ENCODE measurements at places on chromosomes 6 and 20.

DNA sequence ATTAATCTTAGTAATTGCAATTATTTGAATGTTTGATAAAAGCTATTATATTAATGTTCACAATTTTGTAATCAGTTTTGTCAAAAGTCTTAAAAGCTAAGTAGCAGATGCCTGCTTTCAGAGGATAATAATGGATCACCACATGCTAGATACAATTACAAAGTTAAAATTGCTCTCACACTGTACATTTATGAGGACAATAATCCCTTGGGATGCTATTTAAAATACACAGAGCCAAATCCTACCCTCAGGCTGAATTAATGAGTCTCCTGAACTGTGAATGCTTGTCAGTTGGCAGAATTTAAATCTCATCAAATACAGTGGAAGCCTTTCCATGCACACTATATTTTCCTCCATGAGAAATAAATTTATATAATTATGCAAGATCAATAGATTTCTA is 153.3 kb upstream of the SYNCRIP start:
- DNase-seq: no peak

GRCh38 chr6:27542485-27542884 is 69.6 kb upstream of the ZNF184 start:
- DNase-seq: no peak

- DNase-seq: no peak
Measured at GRCh38 chr6:124055963-124056362, 252.3 kb downstream of the NKAIN2 start.

- DNase-seq: no peak
Measured at GRCh38 chr6:38836585-38836984, 121.5 kb downstream of the DNAH8 start.

DNA sequence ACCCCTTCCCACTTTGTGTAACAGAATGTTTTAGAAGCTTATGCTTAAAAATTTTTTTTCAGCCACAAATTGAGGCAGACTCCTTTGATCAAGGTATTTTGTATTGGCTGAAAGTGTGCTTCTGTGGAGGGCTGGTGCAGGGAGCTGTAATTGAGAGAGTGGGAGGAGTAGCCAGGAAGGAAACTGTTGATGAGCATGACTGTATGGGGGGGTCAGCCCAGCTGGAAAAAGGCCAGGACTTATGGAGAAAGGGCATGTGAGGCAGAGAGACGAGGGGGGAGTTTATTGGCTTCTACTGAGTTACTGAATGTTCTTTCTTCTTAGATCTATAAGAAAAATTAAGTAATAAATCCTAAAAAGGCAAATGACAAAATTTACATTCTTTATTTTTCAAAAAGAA is 13.4 kb downstream of the RFPL4B start:
- no peak for DNase-seq

GRCh38 chr6:98047871-98048270 is 764.9 kb upstream of the MMS22L start:
- DNase-seq: no peak

GRCh38 chr20:36754656-36755222 is 8.8 kb upstream of the NDRG3 start:
- peak; percentile 79 for DNase-seq

- no peak for DNase-seq
Measured at GRCh38 chr6:76347539-76347938, 275.1 kb upstream of the IMPG1 start.

DNA sequence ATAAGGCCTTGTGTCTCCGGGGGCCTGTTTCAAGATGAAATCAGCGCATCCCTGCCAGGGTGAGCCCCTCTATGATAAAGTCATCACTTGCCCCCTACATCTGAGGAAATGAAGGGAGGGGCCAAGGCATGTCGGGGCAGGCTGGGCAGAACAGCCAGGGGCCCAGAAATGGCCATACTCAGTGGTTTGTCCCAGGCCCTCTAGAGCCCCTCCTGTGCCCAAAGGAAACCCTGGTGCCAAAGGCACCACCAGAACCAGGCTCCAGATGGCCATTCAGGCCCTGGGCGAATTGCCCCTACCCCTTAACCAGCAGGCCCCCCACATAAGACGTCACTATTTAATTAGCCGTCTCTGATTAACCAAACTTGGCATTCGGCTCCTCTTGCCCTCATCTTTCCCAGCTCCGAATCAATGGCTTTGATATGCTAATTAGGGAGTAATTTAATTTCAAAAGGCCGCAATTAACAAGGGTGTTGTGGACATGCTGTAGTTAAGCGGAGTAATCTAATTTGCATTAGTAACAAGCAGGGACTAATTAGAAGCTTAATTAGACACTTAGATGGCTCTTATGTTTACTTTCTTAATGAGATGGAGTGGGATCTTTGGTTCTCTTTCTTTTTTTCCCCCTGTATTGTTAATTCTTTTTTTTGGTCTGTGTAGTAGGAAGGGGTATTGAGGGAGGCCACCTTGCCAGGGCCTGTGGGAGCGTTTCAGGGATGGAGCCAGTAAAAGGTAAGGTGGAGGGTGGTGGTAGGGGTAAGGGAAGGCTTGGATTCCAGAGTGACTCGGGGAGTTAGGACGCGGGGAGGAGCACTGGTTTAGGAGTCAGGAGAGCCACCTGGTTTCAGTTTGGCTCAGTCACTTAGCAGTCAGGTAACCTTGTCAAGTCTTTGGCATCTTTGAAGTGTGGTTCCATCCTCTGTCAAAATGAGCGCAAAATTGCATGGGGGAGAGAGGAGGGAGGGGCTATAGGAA is 9.4 kb downstream of the FOXP4 start:
- DNase-seq: no peak

DNA sequence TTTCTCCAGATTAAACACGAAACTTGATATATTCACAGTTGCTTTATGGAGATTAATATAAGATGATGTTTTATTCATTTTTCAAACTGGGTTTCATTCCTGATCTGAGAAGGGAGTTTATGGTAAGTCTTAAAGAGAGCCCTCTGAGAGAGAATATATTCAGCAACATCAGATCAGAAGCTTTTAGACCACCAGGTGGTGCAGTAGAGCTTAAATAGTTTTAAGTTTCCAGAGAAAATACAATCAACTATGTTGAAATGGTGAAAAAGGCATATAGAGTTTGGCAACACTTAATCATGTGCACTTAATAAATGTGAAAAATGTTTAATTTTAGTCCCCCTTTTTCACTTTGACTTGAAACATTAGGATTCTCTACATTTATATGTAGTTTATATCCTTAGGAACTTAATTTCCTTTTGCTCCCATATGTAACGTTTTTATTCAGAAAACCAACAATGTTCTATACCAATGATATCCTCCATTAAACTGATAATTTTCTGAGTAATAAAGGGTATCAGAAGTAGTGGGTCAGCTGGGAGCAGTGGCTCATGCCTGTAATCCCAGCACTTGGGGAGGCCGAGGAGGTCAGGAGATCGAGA is 86.4 kb upstream of the CLDN20 start:
- peak; percentile 53 for DNase-seq

DNA sequence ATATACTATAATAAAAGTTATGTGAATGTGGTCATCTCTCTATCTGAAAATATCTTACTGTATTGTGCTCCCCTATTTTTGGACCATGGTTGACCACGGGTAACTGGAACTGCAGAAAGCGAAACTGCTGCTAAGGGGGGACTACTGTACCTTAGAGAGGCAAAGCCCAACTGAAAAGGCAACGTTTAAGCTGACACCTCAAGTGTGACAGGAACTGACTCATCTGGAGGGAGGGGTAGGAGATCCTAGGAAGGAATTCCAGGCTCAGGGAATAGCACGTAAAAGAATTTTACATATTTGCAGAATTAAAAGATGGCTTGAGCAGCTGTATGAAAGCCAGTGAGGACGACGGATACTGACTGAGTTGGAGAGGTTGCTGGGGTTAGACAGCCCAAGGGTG is 34.8 kb downstream of the ELOVL2 start:
- DNase-seq: peak; percentile 64

DNA sequence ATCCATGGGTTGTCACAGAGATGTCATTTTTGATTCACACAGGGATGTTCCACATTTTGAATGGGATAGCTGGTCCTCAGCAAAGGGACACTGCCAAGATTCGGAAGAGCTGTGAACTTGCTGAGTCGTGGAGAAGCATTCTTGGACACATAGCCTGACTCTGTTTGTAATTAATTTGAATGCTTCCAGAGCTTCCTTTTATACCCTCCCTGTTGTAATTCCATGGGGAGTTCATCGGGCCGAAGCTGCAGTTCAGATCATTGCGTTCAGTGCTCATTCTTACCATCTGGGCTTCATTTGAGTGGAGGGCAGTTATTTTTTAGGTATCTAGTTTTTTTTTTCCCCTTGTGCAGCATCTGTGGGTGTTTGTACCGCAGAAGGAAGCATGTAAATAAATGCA is 126.5 kb downstream of the SLC24A3 start:
- DNase-seq: no peak

- no peak for DNase-seq
Measured at GRCh38 chr20:24109537-24109936, 121.0 kb upstream of the GGTLC1 start.

DNA sequence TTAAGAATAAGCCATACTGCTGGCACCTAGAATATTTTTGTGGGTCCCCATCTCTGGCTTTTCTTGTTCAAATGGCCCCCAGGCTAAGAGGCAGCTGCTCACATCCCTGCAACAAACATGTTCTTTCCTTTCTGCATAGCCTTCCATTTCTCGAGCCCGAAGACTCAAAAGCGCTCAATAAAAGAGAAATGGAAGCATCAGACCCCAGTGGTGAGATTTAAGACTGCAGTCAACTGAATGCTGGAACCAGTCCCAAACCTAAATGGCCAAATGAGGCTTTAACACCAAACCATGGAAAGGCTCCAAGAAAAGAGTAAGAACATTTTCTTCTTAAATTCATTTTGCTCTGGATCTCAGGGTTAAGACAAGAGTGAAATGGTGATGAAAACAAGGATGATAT is 122.1 kb upstream of the TRAF3IP2 start:
- DNase-seq: no peak

DNA sequence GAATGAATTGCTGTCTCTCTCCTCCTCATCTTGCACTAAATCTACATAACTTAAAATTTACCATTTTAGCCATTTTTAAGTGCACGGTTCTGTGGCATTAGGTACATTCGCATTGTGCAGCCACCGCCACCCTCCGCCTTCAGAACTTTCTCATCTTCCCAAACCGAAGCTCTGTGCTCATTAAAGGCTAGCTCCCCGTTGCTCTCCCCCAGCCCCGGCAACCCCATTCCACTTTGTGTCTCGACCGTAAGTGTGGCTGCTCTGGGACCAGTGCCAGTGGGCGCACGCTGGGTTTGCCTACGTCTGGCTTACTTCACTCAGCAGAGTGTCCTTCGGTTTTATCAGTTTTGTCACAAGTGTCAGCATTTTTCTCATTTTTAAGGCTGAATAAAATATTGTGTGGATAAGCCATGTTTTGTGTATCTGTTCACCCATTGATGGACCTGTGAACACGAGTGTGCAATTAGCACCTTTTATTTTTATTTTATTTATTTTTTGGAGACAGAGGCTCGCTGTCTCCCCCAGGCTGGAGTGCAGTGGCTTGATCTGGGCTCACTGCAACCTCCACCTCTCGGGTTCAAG is 16.8 kb downstream of the SLC17A9 start:
- no peak for DNase-seq

DNA sequence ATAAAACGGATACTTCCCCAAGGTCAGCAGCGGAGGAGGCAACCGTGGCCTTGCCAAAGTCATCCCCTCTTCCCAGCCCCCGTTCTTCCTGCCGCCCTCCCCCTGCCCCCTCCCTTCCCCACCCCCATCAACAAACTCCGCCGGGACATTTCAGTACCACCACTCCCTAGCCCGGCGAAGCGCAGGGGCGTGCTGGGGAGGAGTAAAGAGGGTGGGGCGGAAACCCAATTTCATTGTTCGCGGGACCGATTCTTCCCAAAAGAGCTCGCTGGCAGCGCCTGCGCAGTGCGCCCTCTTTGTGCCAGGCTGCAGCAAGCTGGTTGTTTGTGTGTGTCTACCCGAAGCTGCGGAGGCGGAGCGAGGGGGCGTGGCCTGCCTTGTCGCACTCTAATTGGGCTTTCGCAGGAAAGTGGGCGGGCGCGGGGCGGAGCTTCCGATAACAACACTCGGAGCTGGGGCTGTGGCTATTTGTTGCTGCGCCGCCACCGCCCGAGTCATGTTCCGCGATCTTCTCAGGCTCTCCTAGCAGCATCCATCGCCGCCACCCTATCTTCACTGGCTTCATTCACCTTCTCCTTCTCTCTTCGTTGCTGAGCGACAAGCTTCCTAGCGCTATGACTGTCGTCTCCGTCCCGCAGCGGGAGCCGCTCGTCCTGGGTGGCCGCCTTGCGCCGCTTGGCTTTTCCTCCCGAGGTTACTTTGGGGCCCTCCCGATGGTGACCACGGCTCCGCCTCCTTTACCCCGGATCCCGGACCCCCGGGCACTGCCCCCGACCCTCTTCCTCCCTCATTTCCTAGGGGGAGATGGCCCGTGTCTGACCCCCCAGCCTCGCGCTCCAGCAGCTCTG is at the start of gene PNRC1:
Gene PNRC1, plus strand, starts transcription at position 471 of the 848 bp plus-strand sequence. Its CDS starts 144 bp downstream, at position 615.
- DNase-seq: peak; percentile 97

GRCh38 chr6:74755778-74756177 is 450.1 kb downstream of the COL12A1 start:
- no peak for DNase-seq

DNA sequence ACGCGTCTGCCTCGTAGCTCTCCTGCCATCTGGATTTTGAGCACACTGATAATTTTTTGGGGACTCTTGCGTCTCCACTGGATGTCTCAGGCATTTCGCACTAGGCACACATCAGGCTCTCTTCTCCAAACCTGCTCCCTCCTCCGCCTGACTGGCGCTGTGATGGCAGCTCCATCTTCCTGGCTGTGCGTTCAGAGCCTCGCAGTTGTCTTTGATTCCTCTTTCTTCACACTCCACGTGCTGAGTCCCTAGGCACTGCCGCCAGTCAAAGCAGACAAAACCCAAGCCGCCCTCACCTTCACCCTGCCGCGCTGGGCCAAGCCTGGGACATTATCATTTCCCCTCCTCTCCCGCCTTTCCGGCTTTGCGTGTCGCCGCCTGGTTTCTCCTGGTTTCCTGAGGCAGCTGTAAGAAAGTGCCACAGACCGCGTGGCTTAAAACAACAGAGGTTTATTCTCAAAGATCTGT is 778 bp downstream of the PSMG4 start:
- peak; percentile 27 for DNase-seq

DNA sequence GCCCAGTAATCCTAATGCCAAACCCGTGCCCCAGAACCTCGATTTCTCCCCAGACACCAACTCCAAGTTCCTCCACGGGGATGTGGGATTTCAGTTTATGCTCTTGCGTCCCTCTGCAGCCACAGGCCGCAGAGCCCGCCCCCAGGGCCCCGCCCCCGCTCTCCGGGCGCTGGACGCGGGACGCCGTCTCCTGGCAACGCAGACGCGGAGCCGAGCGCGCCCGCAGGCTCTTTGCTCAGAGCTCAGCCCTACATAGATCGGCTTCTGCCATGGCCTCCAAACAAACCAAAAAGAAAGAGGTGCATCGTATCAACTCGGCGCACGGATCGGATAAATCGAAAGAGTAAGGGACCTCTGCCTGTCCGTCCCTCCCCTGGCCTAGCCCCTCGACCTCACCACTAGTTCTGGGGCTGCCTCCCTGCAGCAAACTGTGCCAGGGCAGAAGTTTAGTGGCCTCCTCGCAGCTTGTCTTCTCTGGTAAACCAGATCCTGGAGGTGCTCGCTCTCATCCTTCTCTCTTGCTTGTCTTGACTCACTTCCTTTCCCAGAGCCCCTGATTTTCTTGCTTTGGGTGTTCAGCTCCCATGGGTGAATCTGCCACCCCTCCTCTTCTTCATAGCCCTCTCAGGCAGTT is at the start of gene ADGB:
Gene ADGB, plus strand, starts transcription at position 201 of the 634 bp plus-strand sequence. Its CDS starts 69 bp downstream, at position 270.
- DNase-seq: peak; percentile 55
